ENCODE measurements at places on chromosomes 3 and 15.
A peak's percentile ranks its signal among the peaks of the same experiment; 100 is the strongest.

- DNase-seq, result no peak
Observed at GRCh38 chr15:67824197-67824968, 926 bp upstream of the SKOR1 start.

GRCh38 chr15:86139828-86140227 is 60.2 kb downstream of the AGBL1 start:
- DNase-seq, result no peak

GRCh38 chr3:23877329-23877980 is 39.3 kb downstream of the NKIRAS1 start:
- DNase-seq, result peak; percentile 49

GRCh38 chr3:66712210-66712609 is 211.4 kb upstream of the LRIG1 start:
- DNase-seq, result no peak

GRCh38 chr15:70762469-70763119 is 764 bp downstream of the UACA start:
- DNase-seq, result peak; percentile 49

GRCh38 chr15:76916369-76916768 is 11.2 kb upstream of the SCAPER start:
- DNase-seq, result no peak

DNA sequence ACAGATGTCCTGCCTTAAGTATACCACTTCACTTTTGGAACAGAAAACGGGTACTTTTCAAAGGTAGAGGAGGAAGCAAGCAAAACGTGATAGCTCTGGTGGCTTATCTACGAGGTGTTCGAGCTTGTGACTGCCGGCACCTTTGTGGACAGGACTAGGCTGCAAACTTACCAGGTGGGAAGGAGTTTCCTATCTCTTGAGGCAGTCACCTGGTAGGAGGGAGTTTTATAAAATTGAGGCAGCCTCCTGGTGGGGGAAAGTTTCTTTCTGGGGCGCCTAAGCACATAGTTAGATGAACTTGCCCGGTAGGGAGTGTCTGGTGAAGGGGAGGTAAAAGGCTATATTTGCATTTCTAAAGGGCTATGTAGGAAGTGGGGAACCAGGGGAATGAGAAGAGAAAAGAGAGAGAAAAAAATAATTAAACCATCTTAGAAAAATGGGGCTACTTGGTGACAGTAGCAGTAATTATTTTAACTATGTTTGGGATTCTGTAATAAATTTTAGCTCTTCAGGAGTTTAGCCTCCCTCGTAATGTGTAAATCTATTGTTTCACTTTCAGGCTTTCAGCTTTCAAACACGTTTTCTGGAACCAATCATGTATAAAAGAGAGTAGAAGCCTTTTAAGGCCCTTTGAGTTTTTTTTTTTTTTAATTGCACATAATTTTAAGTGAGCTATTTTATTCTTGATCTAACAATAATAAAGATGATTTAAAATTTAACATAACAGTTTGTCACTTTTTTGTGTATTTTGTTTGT is 131.0 kb downstream of the IL5RA start:
- DNase-seq, result no peak
